ENCODE measurements at places on chromosomes 12 and 14. TPM values are rescaled to one million over a fixed set of nuclear protein-coding genes. Genes with fewer than 3 reads are reported as not detected.

Gene DNAI7
- total RNA-seq = 0.53 TPM

Gene KRT75
- not detected for total RNA-seq

Gene PPP4R4
- 1.4 TPM for total RNA-seq

Gene GPR84
- 0.07 TPM for total RNA-seq

Gene PPM1A
- total RNA-seq = 32.5 TPM

Gene LLPH
- 5.0 TPM for total RNA-seq

Data from smooth muscle cell of the pulmonary artery (primary cell).